ENCODE measurements at places on chromosomes 11 and 22. TPM values are rescaled to one million over a fixed set of nuclear protein-coding genes. Genes with fewer than 3 reads are reported as not detected.

DNA sequence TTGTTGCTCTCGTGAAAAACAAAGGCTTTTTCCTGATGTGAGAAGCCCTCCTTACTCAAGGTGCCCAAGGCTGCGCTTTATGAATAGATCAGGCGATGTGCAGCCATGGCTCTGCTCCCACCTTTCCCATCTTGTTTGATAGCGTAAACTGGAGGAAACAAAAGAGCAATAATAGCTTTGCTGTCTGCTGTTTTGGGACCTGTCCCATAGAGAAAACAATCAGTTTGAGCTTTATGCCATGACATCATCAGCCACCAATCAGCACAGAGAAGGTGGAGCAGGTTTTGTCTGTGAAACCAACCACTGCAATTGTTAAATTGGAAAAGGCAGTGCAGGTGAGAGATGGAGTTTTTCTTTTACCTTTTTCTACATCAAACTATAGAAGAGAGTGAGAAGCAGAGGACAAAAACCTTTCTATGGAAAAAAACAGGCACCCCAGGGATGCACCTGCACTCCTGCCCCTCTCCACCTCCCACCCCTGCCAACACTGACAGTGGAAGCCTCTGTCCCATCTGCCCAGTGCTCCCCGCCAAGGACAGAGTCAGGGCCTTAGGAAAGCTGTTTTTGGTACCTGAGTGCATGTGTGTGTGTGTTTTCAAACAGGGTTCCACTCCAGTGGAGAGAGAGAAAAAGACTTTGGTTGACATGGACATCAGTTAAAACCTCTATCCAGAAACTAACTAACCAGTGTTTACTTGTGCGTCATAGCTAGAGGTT lies 80.7 kb downstream of the MICAL3 start:
- DNase-seq, result no peak

DNA sequence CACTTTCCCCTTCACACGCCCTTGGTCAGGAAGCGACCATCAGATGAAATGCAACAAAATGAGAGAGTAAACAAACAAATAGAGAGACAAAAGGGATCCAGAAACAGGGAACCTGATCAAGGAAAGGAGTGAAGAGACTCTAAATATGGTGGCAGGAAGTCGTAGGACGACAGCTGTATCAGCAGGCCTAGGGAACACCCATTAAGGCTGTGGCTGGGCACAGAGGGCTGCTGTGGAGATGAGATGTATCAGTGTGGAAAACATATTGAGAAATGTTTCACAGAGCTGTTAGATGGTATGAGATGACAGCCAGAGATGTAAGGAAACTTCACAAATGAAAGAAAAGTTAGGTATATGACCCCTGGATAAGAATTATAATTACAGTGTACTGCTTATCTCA lies 155.8 kb upstream of the MTMR2 start:
- no peak for DNase-seq

The KCNQ1OT1 gene
- total RNA-seq, result 2.2 TPM

The APOL6 gene
- total RNA-seq, result 27.0 TPM

Data from mucosa of gallbladder (tissue), 1 donor.